ENCODE measurements at places on chromosomes 12 and 14. TPM values are rescaled to one million over a fixed set of nuclear protein-coding genes. Genes with fewer than 3 reads are reported as not detected.

DNA sequence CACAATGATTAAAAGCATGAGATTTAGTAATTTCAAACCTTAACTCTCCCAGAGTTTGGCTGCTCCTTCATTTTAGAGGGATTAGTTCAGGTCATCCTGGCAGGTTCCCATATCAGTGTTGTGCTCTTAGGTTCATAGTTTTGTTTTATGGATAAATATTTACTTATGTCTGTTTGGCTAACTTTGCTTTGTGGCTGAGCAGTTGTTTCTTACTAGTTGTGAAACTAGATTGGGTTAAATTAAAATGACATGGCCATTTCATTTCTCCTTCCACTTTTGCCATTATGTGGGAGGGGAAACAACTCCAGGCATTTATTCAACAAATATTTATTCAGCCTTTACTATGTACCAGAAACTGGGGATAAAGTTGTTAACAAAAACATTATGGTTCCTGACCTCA is 158.8 kb downstream of the TMTC3 start:
- DNase-seq = no peak
- no peaks in the 10 kb centered on the region for H3K27me3 ChIP-seq
- no peak overlapping the region for H3K4me3 ChIP-seq
- H3K4me1 ChIP-seq = no peaks in the 10 kb centered on the region
- H3K36me3 ChIP-seq = no peaks in the 10 kb centered on the region

The MNAT1 gene
- 32.4 TPM for total RNA-seq

GRCh38 chr12:27332714-27333402 is at the start of gene BMAL2:
Gene BMAL2 (plus strand): TSS chr12:27332836. CDS start chr12:27333073, 237 bp downstream.
- H3K36me3 ChIP-seq = peaks cover 1% of the 10 kb centered on the region
- H3K27me3 ChIP-seq = no peaks in the 10 kb centered on the region
- H3K27ac ChIP-seq = peak within 1 kb of the TSS; percentile 42
- no peak for DNase-seq
- H3K4me3 ChIP-seq = peak within 1 kb of the TSS; percentile 76

DNA sequence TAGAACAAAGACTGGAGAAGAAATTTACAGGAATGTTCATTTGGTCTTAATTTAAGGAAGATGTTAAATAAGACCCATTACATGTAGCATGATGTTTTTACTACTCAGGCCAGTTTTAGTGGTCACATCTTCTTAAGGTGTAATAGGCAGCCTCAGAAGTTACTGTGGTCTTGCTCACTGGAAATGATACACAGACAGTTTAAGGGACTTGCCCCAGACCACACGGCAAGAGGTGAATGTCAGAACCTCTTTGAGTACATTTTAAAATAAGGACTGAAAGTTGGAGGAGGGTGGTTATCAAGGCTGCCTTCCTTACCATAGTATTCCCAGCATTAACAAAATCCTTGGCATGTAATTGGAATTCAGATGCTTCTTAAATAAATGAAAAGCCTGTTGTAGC is 37.9 kb downstream of the LRRK2 start:
- no peaks in the 10 kb centered on the region for H3K27me3 ChIP-seq
- H3K4me3 ChIP-seq = no peak overlapping the region
- H3K4me1 ChIP-seq = no peaks in the 10 kb centered on the region
- no peak for DNase-seq
- no peak overlapping the region for H3K27ac ChIP-seq
- H3K36me3 ChIP-seq = peaks cover 24% of the 10 kb centered on the region

DNA sequence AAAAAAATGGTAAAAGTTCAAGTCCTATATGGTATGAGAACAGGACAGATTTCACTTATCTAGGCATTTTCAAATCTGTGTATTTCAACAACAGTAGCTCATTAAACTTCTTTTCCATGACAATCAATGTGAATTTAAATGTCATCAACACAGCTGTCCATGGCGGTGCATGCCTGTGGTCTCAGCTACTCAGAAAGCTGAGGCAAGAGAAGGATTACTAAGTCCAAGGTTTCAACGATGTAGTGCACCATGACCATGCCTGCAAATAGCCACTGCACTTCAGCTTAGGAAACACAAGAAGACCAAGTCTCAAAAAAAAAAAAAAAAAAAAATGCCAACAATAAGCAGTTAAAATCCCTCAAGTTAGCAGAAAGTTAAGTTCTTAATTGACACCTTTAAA is 214.6 kb downstream of the C12orf50 start:
- no peak overlapping the region for H3K4me3 ChIP-seq
- H3K27me3 ChIP-seq = no peaks in the 10 kb centered on the region
- DNase-seq = no peak
- H3K27ac ChIP-seq = no peak overlapping the region
- peaks cover 16% of the 10 kb centered on the region for H3K4me1 ChIP-seq

The SART3 gene
- total RNA-seq = 94.0 TPM

The CD9 gene
- 300 TPM for total RNA-seq

DNA sequence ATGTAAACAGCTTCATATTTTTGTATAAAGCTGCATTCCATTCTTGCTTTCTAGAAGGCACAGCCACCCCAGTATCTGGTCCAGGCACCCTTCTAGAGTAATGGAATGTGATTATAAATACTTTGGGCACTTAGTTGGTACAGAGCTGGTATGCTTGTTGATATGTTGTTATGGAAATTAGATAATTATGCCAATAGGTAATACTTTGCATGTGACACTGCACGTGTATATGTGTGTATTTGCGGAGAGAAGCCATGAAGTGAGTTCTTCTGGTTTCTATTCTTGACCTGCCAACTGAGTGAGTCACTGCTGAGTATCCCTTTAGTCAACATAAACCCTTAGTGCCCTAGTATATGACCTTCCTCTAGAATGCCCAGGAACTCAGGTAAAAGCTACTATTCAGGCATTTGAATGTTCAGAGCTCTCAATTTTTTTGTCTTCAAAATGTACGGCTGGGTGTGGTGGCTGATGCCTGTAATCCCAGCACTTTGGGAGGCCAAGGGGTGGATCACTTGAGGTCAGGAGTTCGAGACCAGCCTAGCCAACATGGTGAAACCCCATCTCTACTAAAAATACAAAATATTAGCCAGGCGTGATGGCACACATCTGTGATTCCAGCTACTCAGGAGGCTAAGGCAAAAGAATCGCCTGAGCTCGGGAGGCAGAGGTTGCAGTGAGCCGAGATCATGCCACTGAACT is 6.2 kb upstream of the TCP11L2 start:
- H3K4me3 ChIP-seq = no peak overlapping the region
- peaks cover 8% of the 10 kb centered on the region for H3K4me1 ChIP-seq
- no peak for DNase-seq

GRCh38 chr14:105492971-105493871 is 2.2 kb downstream of the TEDC1 start:
- H3K36me3 ChIP-seq = no peaks in the 10 kb centered on the region
- H3K4me1 ChIP-seq = peaks cover 35% of the 10 kb centered on the region
- no peak overlapping the region for H3K4me3 ChIP-seq
- H3K27ac ChIP-seq = no peak overlapping the region
- no peaks in the 10 kb centered on the region for H3K27me3 ChIP-seq

The B4GALNT1 gene
- 11.0 TPM for total RNA-seq

- no peaks in the 10 kb centered on the region for H3K27me3 ChIP-seq
- no peaks in the 10 kb centered on the region for H3K4me1 ChIP-seq
- no peaks in the 10 kb centered on the region for H3K36me3 ChIP-seq
- H3K4me3 ChIP-seq = no peak overlapping the region
These were observed 79.3 kb upstream of the TSPAN11 start for GRCh38 chr12:30847259-30847658.

- H3K27ac ChIP-seq = peak overlapping the region; percentile 59
- peak overlapping the region; percentile 23 for H3K4me3 ChIP-seq
- no peaks in the 10 kb centered on the region for H3K36me3 ChIP-seq
These were observed 295.0 kb downstream of the RMST start for GRCh38 chr12:97757481-97758193.

The ANO2 gene
- total RNA-seq = 6.7 TPM

GRCh38 chr12:15797818-15798217 is 8.6 kb upstream of the EPS8 start:
- DNase-seq = no peak
- no peaks in the 10 kb centered on the region for H3K36me3 ChIP-seq
- no peaks in the 10 kb centered on the region for H3K27me3 ChIP-seq
- no peaks in the 10 kb centered on the region for H3K4me1 ChIP-seq
- no peak overlapping the region for H3K27ac ChIP-seq

The SAV1 gene
- 35.6 TPM for total RNA-seq

The TMEM63C gene
- total RNA-seq = under 0.01 TPM

GRCh38 chr12:20369305-20370013 is 1.1 kb downstream of the PDE3A start:
- peaks cover 4% of the 10 kb centered on the region for H3K4me1 ChIP-seq
- no peaks in the 10 kb centered on the region for H3K27me3 ChIP-seq
- H3K27ac ChIP-seq = peak overlapping the region; percentile 93
- peak overlapping the region; percentile 86 for H3K4me3 ChIP-seq
- peak; percentile 52 for DNase-seq
